ENCODE measurements at places on chromosomes 13 and 19. TPM values are rescaled to one million over a fixed set of nuclear protein-coding genes. Genes with fewer than 3 reads are reported as not detected.

Gene MYH14
- total RNA-seq: not detected

GRCh38 chr19:11710313-11710712, 28.4 kb downstream of the ZNF823 start:
- DNase-seq: no peak

- DNase-seq: no peak
These were observed 314.9 kb upstream of the SLITRK5 start for GRCh38 chr13:87356314-87356713.

GRCh38 chr13:112182846-112183531, 116.0 kb downstream of the SOX1 start:
- DNase-seq: no peak

DNA sequence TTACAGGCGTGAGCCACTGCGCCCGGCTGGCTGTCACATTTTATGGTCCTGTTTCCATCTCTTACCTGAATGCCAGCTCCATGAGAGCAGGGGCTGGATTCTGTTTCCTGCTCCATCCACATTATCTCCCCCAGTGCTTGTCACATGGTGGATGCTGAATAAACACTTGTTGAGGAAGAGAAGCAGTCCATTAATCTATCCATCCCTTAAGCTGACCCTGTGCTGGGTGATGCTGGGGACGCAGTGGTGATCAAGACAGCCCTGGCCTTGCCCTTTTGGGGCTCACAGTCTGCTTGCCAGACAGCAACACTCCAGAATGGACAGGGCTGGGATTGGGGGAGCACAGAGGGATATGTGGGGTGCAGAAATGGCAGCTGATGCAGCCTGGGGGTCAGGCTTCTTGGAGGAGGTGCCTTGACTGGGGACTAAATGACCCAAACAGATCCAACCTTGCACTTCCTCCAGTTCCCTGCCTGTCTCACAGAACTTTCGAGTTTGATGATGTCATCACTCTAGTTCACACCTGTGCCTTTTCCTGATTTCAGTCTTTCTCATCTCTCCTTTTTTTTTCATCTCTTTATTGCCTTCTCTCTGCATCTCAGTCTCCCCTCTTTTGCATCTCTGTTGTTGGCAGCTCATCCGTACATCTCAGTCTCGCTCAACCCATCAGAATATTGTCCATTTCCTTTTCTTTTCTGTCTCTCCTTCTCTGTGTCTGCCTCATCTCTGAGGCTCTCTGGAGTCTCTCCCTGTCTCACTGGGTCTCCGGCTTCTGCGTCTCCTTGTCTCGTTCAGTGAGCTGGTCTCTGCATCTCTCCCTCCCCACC, 4.6 kb downstream of the IRF2BP1 start:
- DNase-seq: no peak

GRCh38 chr19:48683349-48683748, 10.5 kb upstream of the NTN5 start:
- DNase-seq: no peak

GRCh38 chr19:4671185-4671851, 1.2 kb upstream of the MYDGF start:
- DNase-seq: no peak

DNA sequence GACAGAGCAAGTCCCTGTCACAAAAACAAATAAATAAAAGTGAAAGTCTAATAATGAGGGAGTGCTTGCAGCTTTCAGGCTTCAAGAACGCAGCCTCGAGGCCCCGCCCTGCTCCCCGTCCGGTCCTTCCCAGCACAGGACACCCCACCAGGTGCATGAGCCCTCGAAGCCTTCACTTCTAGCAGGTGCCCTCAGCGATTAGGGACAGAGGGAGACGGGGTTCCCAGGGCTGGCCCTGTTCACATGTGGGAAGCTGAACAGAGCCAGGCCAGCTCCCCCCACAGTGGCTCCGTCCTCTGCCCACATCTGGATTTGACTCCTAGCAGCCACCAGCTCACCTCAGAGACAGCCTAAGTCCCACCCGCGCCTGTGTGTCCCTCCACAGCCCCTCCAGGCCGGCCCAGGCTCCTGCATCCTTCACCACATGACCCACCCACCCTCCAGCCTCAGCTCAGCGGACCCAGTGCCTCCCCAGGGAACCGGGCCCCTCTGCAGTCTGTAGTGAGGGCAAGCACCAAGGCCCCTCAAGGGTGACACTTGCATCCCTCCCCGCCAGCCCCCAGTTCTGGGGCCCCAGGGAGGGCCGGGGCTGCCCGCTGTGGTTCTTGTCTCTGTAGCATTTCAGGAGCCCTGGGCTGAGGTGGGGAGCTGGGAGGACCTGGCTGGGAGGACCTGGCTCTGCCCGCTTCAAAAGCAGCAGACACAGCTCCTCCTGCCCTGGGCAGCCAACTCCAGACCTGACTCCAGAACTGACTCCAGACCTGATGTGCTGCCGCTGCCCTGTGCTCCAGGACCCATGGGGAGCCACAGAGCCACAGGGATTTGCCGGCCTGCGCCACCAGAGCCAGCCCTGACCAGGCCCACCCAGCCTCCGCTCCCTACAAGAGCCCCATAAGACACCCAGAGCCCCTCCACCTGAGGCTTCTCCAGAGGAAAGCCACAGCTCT, 27.2 kb downstream of the GPX4 start:
- peak; percentile 33 for DNase-seq

DNA sequence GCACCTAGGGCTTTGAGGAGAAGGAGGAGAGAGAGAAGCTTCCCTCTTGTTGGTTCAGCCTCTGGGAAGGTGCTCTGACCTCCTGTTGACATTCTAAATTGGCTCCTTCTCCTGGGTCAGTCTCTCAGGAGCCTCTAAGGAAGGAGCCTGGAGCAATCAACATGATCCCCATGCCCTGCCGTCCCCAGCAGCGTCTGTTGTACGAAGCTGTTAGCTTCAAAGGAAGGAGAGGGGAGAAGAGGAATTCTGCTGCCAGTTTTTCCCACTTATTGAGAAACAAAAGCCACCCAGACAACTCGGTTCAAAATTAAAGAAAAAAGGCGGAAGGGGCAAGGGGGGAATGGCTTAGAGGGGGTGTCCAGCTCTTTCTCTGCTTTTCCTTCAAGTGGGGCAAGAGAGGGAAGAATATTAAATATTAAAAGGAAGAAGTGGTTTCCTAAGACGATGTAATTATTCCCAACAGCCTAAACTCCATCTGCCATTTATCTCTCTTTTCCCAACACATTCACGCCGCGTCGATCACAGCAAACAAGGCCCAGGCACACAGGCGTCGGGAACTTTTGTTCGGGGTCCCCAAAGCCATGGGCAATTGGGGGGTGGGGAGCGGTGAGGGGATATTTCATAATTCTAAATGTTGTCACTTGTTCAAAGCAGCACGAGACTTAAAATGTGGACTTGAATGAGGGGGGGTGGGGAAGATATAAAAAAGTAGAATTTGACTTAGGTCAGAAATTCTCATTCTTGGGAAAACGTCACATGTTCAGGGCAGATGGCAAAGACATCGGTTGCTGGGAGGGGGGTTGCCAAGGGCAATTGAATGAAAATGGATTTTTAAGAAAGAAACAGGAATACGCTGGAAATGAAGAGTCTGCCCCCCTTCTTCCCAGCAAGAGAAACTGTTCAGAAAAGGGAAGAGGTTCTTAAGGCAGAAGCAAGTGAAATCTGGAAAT, 116.8 kb upstream of the CACNA1A start:
- no peak for DNase-seq
